ENCODE measurements at places on chromosomes 4 and X.

DNA sequence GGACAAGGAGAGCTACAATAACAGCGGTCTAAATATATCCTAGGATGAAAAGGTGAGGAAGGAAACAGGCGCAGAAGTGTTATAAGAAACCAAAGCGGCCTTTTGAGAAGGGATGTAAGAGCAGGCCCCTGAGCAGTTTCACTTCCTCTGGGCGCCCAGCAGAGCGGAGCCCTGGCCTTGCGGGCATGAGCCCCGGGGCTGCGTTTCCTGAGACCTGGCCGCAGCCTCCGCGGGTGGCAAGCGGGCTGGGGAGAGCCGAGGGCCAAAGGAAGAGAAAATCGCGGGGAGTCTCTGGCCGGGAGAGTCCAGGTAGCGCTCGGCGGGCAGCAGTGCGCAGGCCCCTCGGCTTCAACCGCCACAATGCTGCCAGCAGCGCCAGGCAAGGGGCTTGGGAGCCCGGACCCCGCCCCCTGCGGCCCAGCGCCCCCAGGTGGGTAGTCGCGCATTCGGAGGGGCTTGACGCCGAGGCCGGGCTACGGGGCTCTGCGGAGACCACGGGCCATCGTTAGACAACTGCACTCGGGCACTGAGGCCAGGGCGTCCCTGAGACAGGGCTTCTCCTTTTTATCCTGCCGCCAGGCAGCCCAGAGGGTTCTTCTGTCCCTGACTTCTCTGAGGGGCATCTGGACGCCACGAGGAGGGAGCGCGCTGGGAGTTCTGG is at the start of gene BANK1:
Gene BANK1 (plus strand): TSS at position 210 of the 661 bp plus-strand sequence. CDS start 151 bp downstream, at position 361.
- no peak for DNase-seq

DNA sequence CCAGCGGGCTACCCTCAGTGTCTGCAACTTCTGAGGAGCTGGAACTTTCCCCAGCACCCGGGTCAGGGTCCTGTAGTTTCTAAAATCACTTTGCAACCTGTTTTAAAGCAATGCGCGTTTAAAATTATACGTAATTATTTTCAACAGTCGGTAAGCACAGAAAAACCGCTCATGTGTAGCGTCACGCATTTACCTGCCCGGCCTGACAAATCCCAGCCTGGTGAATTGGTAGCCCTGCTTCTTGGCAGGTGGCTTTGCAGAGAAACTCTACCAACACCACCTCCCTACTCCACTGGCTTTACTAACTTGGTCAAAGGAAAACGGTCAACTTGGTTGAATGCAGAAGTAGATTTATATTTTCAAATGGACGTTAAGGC is 640 bp downstream of the BANK1 start:
- no peak for DNase-seq

GRCh38 chrX:148215726-148216125 is 234.6 kb downstream of the FMR1NB start:
- DNase-seq: no peak

DNA sequence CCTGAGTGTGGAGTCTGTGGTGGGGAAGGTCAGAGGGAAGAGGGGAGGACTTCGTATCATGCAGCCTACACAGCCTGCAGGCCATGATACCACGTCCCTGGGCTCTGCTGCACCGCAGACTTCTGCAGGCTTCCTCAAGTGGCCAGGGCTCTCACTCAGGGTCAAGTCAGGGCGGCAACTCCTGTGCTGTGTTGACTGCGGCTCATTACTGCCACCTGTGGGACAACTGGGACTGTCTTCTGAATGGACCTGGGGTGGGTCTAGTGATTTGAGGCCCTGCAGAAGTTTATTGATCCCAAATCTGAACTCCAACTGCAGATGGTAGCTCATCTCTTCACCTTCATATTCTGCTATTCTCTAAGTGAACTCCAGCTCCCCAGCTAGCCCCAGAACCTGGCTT is 167.1 kb downstream of the NSUN7 start:
- no peak for DNase-seq

Data from stimulated activated CD4-positive, alpha-beta T cell treated with anti-CD3 and anti-CD28 coated beads, Interleukin-15, amount 100 ng/mL, for 1 hour (primary cell).